AG08395 (cell line): ENCODE measurements at places on chromosomes 4 and X.

DNA sequence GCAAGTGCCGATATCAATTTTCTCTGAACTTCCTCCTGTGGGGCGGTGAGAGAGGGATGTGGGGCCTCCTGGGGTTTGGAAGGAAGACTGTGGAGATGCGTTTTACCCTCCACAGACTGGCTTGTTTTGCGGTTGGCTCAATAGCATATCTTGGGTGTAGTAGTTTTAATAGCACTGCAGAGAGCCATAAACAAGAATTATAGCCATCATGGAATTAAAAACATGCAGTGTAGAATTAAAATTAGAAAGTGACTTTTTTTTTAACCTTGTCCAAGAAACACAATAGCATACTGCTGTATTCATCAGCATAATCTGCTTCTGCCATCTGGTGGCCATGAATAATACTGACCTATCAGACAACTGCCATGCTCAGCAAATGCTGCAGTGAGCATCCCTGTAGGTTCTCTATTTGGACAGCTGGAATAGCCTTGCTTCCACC, 47.3 kb upstream of the SCML1 start:
- DNase-seq, result peak; percentile 70

DNA sequence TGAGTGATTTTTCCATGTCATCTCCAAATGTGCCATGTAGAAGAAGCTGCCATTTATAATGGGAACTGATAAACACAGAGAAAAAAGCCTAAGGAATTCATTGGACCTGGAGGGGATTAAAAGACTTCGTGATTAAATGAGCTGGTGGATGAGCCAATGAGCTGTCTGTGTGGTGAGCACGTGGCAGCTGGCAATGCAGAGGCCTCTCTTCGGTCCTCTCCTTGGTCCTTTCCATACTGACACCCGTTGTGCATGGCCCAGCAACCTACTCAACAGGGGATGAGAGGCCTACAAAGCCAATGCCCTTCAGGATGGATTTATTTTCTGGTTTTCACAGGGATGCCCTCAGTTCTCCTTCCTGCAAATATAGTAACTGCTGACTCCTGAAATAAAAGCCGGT, 87.7 kb upstream of the STS start:
- no peak for DNase-seq

GRCh38 chr4:103422467-103423219, 224.5 kb upstream of the CENPE start:
- DNase-seq, result no peak

DNA sequence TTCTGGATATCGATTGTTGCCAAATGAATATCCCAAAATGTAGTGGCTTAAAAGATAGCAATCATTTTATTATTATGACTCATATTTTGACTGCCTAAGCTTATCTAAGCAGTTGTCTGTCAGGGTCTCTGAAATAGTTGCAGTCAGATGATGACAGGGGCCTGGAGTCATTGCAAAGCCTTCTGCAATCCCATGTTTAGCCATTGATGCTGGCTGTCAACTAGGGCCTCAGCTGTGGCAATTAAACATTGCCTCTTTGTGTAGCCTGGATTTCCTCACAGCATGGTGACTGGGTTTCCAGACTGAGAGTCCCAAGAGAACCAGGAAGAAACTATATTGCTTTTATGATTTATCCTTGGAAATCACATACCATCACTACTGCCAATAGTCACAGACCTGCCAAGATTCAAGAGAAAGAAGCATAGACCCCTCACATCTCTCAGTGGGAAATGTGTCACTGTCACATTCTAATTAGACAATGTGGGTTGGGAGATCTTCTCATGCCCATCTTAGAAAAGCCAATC, 227.3 kb upstream of the NOCT start:
- no peak for DNase-seq

DNA sequence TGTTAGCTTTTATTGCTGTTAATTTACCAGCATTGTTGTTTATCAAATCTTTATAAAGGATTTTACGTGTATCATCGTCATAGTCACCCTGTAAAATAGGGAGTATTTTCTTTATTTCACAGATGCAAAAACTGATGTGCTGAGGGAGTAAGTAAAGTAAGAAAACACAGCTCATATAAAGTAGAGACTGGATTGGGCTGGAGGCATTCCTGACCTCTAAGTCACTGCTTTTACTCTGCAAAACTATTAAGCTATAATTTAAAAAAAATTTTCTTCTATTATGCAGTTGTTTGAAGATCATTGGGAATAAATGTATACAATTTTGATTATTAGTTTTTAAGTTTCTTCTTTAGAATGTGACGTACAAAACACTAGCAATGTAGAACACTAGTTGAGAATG, 45.9 kb downstream of the NUDT6 start:
- no peak for DNase-seq

DNA sequence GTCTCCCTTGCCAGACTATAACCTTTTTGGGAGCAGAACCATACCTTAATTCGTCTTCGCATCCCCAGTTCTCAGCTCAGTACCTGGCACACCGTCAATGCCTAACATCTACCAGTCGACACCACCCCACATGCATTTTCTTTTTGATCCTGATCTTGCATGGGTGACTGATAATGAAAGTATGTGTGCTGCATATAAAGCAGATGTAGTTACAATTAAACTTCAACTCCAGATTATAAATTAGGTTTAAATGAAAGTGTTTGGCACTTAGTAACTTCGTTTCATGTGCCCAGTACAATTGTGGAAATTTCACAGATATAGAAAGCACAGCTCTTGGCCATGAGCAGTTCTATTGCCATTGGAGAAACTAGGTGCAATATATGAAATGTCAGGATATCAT, 8.8 kb upstream of the NKX6-1 start:
- no peak for DNase-seq

- DNase-seq, result peak; percentile 10
These were observed 34.9 kb downstream of the GYG2 start for GRCh38 chrX:2863646-2864045.

GRCh38 chr4:28177641-28178040, 1317.0 kb downstream of the STIM2 start:
- no peak for DNase-seq

- no peak for DNase-seq
These were observed 35.6 kb downstream of the NELFA start for GRCh38 chr4:1973218-1973617.

GRCh38 chrX:19863212-19863856, 24.1 kb downstream of the SH3KBP1 start:
- no peak for DNase-seq
